ENCODE measurements at places on chromosomes 7 and 10.

- DNase-seq: no peak
Measured at GRCh38 chr10:61860964-61861758, 40.3 kb upstream of the ARID5B start.

DNA sequence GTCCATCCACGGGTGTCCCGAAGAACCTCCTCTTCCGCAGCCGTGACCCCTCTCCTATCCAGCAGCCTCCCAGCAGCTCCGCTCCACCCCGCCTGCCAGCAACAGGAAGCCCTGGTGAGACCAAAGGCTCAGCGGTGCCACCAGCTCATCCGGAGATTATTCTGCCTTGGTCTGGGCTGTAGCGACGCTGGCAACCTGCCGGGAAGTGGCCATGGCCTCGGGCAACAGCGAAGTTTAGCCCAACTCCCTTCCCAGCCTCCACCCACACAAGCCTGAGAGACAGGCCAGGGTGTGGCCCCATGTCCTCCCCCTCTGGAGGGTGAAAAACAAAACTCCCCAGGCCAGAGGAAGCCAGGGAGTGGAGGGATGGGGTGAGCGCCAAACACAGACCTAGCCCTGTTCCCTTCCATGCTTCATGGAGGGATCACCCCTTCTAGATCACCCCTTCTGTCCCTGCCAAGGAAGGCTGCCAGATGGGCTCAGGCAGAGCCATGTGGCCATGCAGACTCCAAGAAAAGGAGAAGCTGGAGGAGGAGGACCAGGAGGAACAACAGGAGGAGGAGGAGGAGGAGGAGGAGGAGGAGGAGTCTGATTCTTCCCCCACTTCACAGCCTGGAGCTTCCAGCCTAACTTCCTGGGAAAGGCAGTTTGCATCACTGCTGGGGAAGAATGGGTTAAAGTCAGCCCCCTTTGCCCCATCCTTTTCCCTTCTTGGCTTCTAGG is 918 bp downstream of the CALHM2 start:
- peak; percentile 57 for DNase-seq

- DNase-seq: no peak
Measured at GRCh38 chr10:7696545-7696944, 6.6 kb upstream of the ITIH2 start.

- peak; percentile 49 for DNase-seq
Measured at GRCh38 chr10:1115607-1115955, 59.4 kb downstream of the WDR37 start.

DNA sequence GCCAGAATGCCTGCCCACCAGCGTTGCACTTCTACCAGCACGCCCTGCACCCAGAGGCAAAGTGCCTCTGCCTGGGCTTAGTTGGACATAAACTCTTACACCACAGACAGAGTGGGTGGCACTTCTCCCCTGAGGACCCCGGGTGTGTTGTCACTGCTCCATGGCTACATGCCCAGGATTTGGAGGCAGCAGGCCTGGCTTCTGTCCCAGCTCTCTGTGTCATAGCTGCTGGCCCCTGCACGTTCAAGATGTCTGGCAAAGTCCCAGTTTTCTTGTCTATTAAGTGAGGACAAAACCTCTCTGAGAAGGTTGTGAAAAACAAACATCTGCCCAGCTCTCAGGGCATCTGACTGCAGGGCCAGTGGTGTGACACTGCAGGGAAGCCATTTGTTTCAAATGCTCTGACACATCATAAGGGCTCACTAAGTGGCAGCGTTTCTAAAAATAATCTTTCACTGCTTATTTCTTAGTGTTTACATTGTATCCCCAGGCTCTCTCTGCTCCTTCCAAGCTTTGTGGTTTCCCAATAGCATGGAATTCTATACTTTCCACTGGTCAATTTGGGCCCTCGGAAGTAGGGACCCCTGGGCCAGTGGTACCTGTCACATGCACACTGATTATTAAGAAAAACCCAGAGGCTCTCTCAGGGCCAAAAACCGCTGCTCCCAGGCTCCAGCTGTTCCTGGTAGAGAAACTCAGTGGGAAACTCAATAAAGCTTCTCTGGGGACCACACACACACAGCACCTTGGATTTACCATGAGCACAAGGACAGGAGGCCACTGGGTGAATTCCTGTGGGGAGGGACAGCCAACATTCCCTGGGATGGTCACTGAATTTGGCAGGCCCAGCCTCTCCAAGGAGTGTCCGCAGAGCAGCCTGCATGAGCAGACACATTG is 86.2 kb upstream of the ANLN start:
- DNase-seq: peak; percentile 59

- DNase-seq: peak; percentile 44
Measured at GRCh38 chr10:103843854-103844570, 11.4 kb downstream of the SH3PXD2A start.

DNA sequence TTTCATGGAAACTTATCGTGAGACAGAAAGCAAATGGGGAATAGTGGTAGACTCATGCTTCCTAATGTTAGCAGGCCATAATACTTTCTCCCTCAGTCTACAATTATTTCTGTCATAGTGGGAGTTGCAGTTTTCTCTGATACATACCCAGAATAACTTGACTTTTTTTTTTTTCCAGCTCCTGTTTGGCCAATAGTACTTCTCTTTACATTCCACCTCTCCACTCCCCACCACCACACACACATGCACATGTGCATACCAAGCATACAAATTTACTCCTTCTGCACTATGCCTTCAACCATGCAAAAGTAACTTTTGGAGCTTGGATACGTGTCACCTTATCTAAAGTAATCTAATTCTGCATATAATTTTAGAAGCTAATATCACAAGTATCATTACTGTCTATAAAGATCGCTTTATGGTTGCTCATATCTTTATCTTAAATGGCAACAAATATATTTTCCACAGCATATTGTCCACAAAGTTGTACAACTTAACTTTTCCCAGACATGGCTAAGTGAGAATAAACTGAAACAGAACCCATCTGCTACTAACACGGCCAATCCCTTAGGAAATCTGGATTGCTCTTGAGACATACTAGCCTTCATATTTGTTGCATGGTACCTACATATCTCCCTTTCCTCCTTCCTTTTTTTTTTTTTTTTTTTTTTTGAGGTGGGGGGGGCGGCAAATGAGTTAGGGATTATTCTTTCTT is 49.0 kb downstream of the TES start:
- no peak for DNase-seq

- DNase-seq: no peak
Measured at GRCh38 chr7:51317582-51317910, 937 bp upstream of the COBL start.

DNA sequence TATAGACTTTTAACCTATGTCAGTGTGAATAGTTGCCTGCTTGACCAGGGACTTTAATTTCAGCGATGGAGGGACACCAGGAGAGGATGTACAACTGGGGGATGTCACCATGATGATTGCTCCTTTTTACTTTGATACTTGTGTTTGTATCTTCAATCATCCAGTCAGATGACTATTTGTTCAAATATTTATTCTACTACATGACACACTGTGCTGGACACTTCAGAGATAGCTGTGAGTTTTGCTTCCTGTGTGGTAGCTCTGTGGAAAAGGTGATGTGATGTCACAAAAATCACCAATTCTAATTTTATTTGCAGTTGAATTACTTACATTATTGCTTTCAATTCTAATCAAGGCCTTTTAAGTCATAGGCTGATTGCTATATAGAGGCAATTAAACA is 62.7 kb upstream of the CREB5 start:
- no peak for DNase-seq

- DNase-seq: no peak
Measured at GRCh38 chr7:3176112-3177000, 124.7 kb upstream of the SDK1 start.

DNA sequence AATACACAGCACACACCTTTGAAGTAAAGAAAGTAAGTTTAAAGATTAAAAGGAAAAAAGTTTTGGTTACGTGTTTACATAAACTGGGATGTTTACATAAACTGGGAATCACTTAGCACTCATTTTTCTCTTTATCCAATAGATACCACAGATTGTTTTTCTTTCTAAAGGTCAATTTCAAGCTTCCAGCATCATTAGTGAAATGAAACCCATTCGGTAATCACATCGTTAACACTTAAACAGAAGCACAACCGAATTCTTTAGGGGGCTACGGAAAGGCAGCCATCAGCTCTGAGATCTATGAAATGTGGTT is 1.1 kb downstream of the ODAD2 start:
- no peak for DNase-seq

DNA sequence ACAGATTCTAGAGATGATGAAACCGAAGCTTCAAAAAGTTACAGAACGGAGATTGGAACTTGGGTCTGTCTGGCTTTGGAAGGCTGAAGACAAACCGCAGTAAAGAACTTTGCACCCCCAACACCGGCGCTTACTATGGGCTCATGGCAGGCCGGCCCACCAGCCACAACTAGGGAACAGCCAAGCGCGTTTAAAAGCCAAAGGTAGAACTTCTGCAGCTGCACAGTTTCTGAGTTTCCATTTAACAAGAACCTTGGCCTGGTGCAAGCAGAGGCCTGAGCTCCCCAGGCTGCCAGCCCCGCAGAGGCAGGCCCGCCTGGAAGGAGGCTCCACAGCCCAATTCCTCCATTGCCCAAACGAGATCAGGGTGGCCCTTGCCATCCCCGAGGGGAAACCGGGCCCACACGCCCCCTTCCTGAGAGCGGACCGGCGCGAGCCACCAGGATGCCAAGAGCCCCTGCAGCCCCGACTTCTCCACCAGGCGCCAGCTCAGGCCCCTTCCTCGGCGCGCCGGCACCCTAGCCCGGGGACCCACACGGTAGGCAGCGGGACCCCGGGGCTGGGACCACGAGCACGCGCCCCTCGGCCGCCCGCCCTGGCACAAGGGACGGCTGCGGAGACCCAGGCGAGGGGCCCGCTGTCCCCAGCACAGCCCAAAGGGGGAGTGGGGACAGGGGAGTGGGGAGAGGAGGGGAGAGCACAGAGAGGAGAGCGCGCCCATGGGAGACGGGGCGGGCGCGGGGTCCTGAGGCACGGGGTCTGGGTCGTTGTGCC is 566 bp downstream of the MAD1L1 start:
- DNase-seq: peak; percentile 38

DNA sequence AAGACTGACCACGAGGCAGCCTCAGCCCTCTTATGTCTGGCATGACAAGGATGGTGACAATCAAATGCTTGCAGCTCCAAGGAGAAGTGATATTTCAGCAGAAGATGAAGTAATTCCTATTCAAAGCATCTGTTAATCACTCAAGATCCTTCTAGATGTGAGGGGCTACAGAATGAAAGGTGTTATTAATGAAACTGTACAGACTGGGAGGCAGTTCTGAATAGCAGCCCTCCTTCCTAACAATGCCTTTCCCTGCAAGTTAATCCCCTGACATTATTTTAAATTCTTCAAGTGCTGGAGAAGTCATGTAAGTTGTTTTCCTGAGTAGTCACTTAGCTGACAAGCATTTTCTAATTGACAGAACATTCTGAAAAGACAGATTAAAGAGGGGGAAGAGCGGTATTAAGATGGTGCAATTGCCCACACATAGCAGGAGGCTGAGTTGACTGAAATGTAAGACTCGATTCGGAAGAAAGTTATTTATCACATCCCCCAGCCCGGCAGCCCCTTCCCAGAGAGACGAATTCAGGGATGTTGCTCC is 300.8 kb downstream of the GRID1 start:
- DNase-seq: no peak

GRCh38 chr10:16765509-16766375 is 51.5 kb downstream of the RSU1 start:
- no peak for DNase-seq

Measured in left colon (tissue), 2 donors.